ENCODE measurements at places on chromosomes 2 and 18.

DNA sequence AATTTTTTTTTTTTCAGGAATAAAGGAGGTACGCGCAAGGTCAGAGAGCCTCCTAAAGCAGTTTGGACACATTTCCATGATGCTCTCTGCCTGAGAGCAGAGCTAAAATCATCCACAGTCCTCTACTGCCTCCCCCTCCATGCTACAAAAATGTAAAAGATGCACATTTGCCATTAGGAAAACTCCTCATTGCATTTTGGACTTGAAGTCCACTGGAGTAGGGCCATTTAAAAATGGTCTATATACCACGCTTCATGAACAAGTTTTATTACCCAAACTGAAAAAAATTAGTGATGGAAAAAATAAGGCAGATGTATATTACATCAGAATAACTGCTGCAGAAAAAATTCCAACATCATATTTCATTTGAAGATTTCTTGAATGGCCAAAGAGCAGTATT, 256.0 kb downstream of the AFF3 start:
- DNase-seq = no peak

DNA sequence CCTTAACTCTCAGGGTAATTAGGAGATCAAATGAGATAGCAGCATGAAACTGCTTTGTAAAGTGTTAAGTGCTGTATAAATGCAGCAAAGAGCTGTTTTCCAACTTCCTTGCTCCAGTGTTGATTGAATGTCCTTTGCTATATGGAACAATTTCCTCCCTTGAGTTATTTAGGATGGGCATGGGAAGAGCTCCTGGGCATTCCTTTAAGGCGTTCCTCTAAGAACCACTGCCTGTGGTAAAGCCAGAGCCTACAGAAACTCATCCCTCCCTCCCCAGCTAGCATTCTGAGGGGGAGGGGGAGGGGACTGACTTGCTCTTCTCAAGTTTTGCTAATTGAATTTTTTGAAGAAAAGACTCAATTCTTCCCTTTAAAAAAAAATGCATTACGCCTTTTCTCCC, 1.4 kb downstream of the AKAIN1 start:
- no peak for DNase-seq

DNA sequence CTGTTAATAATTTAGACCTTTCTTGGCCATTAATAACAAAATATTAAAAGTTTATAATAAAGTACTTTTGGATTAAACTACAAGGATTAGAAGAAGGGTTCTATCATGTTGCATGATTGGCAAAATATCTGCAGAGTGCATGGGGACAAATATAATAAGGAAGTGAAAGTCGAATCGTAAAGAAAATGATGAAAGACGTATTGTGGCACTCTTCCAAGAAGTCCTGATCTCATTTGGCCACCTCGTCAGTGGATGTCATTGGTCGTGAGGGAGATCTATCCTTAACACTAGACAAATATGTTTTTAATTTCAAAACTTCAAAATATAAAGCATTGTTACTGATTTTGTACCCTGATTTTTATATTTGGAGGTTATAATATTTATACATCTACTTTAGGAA, 197.7 kb upstream of the STON1 start:
- DNase-seq = no peak

GRCh38 chr2:233358947-233359346, 4.7 kb downstream of the DGKD start:
- no peak for DNase-seq

- no peak for DNase-seq
These were observed 320.9 kb upstream of the MC4R start for GRCh38 chr18:60693426-60693825.

GRCh38 chr18:70468861-70469547, 180.2 kb downstream of the SOCS6 start:
- no peak for DNase-seq

GRCh38 chr18:22839340-22839821, 93.7 kb upstream of the RBBP8 start:
- DNase-seq = no peak

- no peak for DNase-seq
These were observed 298.4 kb upstream of the MMADHC start for GRCh38 chr2:149885946-149886345.

DNA sequence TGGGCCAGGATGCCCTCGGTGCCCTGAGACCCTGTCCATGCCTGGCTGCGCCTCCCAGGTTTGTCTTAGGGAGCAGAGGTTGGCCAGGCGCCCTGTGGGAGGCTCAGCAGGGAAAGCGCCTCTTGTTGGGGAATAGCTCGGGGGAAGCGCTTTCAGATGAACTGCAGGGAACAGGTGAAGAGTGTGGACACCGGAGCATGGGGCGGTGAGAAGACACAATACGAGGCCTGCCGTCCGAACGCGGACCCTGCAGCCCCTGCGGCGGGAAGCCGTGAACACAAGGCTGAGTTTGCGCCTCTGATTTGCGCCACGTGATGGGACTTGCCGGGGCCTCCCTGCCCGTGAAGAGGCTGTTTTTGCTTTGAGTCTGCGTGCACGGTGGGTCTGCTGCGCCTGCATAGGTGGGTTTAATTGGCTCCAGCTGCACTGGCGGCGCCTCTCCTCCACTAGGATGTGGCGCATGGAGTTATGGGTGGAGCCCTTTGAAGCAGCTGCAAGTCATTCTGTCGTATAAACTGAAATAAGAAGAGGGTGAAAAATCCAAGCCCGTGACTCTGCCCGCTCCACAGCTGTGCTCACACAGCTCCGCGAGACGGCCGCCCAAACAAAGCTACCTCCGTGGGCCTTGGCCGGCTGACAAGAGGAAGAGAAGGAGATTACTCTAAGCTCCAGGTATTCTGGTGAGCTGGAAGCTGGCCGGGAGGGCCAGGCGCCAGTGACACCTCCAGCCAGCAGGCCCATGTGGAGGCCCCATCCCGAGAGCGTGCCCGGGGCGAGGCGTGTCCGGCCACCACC, 103.5 kb upstream of the CTDP1 start:
- DNase-seq = no peak

- DNase-seq = no peak
These were observed 212.6 kb downstream of the EN1 start for GRCh38 chr2:118634876-118635275.

GRCh38 chr2:239360008-239360407, 40.8 kb downstream of the HDAC4 start:
- no peak for DNase-seq

GRCh38 chr2:71831193-71831577, 316.5 kb downstream of the CYP26B1 start:
- DNase-seq = no peak

DNA sequence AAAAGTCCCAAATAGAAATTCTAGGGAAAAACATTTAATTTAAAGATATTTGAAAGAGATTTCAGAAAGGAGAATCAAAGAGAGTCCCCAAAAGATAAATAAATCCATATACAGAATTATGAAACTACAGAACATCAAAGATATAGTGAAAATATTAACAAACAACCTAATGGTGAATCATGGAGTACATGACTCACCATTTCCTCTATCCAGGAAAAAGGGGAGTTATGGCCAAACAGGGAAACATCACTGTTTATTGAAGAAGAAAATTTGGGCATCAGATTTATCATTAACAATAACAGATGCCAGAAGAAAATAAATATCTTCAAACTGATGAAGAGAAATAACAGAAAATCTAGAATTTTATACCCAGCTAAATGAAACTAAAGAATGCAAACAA, 448.3 kb downstream of the CDH2 start:
- no peak for DNase-seq

GRCh38 chr2:20632446-20632990, 18.4 kb downstream of the HS1BP3 start:
- DNase-seq = no peak

- no peak for DNase-seq
These were observed 186.8 kb downstream of the ZNF521 start for GRCh38 chr18:25164848-25165811.

DNA sequence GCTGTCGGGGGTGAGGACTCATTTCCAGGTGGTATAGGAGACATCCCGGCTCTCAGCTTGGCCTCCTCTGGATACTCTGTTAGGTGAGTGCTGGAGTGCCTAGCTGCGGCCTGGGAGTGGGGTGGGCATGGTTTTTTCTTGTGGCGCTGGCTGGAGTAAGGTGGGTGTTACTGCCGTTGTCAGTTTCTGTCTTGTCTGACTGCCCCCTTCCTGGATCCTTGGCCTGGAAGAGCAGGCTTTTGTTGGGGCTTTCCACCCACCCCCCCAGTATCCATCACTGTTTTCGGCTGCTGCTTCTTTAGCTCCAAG, 69.2 kb downstream of the DGKD start:
- no peak for DNase-seq

DNA sequence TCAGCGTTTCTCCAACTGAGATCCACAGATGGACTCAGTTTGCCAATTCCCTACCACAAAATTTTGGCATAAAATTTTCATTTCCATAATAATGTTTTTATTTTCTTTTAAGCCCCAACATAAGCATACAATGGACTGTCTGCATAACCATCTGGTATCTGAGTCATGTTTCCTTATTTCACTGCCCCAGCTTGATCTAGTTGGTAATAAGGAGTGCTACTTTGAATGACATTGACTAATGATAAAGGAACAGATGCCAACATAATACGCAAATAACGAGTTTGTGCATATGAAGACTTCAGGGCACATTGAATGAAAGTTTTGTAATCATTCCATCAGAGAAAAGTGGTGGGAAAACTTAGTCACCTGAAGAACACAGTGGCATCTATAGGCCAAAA, 8.8 kb upstream of the MBD2 start:
- DNase-seq = no peak

DNA sequence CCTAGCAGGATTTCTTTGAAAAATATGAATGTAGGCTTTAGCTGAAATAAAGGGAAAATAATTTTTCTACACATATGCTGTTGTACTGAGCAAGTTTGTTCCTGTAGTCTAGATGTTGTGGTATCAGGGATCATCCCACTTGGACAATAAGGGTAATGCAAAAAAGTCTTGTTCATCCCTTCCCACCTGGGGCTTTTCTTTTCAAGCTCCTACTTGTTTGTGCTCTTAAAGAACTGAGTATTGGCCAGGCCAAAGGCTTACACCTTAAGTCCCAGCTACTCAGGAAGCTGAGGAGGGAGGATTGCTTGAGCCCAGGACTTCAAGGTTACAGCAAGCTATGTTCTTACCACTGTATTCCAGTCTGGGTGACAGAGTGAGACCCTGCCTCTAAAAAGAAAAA, 35.5 kb downstream of the ZC3H6 start:
- no peak for DNase-seq

DNA sequence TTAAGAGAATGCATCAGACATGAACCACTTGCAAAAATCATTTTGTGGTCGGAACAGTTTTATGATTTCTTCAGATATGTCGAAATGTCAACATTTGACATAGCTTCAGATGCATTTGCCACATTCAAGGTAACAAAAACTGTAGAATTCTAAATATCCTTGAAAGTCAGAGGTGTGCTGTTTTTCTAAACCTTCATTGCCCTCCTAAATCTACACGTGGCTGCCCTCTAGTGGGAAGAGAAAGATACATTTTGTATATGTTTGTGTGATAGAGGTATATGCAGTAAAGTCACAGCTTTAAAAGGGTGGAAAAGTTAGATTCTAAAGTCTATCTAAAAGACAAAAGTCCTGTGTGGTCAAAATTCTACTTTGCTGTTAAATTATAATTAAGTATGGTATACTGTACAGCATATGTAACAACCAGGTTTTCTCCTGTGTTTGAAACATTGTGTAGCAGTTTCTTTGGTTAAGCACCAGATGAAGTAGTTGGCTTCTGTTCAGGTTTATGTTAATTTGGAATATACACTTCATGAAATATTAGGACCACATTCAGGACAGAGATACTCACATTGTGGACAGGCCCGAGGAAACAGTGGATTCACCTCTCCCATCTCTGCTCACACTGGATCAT, 65.9 kb upstream of the ITM2C start:
- DNase-seq = no peak

- DNase-seq = no peak
These were observed 4.7 kb downstream of the RAB3GAP1 start for GRCh38 chr2:135056790-135057189.

GRCh38 chr2:182870227-182870626, 3.8 kb upstream of the FRZB start:
- no peak for DNase-seq

DNA sequence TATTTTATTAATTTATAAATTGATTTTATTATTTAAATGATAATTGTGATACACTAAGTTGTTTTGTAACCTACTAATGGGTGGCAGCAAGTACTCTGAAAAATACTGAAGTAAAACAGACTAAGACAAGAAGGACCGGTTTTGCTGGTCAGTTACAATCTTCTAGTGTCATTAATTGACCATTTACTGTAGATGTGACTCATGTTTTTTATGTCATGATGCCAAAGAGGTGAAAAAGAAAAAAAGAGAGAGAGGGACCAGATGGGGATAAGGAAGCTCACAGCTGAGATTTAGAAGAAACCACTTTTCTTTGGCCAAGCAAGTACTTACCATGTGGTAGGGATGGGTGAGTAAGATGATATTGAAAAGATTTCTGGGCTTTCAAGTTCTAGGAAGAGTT, 955.8 kb upstream of the LRRTM1 start:
- no peak for DNase-seq

- no peak for DNase-seq
These were observed 121.8 kb downstream of the NXPH2 start for GRCh38 chr2:138658187-138658894.

DNA sequence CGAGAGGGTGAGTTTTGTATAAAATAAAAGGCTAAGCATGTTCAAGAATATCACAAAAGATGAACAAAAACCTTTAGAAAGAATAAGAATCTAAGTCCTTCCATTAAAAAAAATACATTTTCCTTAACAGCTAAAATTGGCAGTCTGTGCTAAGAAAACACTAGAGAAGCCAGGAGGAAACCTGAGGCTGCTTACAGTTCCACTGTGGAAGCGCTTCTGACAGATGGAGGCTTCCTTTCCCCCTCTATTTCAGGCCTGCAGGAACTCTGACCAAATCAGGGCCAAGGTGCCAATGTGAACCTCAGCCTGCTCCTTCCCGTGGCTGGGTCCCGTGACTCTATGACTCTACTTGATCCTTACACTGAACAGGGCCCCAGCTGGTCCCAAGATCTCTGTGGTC, 108.1 kb upstream of the ARHGAP28 start:
- no peak for DNase-seq

DNA sequence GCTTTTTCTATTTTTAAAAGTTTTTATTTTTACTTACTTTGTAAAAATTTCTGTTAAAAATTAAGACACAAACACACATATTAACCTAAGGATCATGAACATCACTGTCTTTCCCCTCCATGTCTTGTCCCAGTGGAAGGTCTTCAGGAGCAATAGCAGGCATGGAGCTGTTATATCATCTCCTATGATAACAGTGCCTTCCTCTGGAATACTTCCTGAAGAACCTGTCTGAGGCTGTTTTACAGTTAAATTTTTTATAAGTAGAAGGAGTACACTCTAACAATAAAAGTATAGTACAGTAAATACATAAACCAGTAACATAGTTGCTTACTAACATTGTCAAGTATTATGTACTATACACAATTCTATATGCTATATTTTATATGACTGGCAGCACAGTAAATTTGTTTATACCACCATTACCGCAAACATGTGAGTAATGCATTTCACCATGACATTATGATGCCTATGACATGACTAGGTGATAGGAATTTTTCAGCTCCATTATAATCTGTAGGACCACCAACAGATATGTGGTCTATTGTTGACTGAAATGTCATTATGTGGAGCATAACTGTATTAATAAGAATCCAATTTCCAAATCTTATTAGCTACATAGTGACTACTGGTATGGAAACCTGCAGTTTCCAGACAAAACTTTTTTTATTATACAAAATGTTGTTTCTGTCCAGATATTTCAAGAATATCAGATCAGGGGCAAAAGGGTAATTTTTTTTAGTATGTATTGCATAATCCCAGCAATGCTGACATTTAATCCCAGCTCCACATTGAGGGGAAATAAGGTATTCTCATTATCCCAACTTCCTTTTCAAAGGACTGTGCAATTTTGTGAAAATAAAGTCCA, 337.2 kb upstream of the SLC39A10 start:
- DNase-seq = no peak

All from stimulated activated CD4-positive, alpha-beta T cell treated with anti-CD3 and anti-CD28 coated beads, Interleukin-1b, Interleukin-23, amount 100 ng/mL, for 1 hour (primary cell).